ENCODE measurements at places on chromosomes 16 and 17.

DNA sequence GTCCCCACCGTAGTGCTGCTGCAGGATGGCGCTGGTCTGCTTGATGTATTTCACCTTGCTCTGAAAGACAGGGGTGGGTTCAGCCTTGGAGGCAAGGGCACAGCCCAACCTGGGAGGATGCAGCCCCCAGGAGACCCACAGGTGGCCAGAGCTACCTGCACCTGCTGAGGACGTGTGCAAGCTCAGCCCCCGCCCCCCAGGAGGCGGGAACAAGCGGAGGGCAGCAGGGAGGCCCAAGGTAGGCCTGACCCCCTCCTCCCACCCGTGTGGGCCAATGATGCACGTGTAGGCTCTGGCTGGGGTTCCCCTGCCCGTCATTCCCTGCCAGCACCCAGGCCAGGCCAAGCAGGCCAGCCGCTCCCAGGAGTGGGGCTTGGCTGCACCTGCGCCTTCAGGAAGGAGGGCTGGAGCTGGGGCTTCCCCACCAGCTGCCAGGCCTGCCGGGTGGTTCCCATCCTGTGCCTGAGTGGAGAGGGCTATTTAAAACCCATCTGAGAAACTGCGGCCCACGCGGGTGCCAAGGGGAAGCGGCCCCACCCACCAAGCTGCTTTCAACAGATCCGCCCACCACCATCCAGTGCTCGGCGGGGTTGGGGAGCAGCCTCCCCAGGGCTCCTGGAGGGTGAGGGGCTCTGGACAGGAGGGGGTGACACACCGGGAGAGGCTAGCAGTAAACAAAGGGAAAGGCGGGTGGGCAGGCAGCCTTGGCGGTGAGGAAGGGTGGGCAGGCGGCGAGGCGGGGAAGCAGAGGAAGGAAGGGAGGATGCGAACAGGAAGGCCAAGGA lies 3.8 kb downstream of the NTHL1 start:
- DNase-seq = no peak

GRCh38 chr17:64008830-64009229 lies 10.7 kb downstream of the PRR29 start:
- peak; percentile 11 for DNase-seq

DNA sequence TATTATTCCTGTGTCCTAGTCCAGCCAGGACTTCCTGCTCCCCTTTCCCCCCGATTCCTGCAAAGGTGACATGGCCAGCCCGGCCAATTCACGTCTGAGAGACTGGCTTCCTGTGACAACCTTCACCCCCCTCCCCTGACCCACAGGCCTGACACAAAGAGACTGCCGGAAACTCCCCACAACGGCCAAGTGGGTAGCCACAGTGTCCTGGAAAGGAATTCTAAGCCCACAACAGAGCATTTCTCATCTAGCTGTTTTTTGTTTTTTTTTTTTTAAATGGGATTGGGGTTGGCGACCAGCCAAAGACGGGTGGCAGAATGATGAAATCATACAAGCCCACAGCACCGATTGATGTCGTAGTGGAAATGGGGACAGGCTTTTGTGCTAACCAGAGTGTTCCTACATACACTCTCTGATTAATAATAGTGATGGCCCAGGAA lies 2.8 kb upstream of the XAF1 start:
- DNase-seq = peak; percentile 39

- DNase-seq = no peak
These were observed 631 bp downstream of the BIRC5 start for GRCh38 chr17:78214706-78215061.

DNA sequence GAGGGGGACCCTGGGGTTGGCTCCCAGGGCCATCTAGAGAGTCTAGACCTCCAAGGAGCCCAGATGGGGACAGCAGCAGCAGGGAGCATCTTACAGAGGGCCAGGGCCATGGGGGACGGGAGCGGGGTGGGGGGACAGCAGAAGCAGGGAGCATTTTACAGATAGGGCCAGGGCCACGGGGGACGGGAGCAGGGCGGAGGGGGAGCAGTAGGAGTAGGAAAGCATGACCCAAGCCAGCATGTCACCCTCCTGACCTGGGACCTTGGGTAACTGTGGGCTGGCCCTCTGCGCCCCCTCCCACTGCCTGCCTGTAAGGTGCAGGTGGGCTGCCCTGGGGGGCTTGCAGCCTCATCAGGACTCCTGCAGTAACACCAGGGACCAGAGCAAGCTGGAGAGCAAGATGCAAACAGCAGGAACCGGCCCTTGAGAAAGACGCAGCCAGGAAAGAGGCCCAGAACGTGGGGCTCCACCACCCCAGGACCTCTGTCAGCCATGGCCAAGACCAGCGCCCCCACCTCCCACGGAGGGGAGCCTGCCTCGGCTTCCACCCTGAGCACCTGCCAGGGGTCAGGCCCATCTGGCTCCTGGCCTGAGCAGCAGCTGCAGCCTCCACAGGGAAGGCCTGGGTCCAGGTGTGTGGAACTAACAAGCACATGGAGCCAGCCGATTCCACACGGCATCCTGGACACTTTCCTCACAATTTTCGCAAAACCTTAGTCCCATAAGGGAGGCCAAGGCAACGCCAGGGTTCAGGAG lies 2.4 kb downstream of the ZNF598 start:
- no peak for DNase-seq

- no peak for DNase-seq
These were observed 30.9 kb downstream of the LRRC36 start for GRCh38 chr16:67357561-67357960.

DNA sequence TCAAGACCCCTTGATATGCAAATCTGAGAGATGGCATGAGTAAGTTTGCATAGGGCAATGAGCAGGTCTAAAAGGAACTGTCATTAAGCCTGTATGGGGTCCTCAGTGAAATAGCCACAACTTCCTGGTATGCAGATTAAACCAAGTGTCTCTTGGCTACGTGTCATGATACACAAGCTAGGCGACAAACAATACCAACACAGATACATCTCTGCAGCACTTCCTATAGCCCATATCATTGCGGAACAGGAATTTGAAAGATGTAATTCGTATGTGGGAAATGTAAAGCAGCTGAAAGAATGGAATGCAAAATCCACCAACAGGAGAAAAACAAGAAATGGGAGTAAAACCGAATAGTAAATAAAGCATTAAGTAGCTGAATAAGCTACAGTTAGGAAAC lies 12.9 kb downstream of the PRSS22 start:
- DNase-seq = no peak

GRCh38 chr16:56580391-56581048 lies 8.8 kb upstream of the MT3 start:
- DNase-seq = no peak

- no peak for DNase-seq
These were observed 23.8 kb downstream of the PDILT start for GRCh38 chr16:20380782-20381181.

DNA sequence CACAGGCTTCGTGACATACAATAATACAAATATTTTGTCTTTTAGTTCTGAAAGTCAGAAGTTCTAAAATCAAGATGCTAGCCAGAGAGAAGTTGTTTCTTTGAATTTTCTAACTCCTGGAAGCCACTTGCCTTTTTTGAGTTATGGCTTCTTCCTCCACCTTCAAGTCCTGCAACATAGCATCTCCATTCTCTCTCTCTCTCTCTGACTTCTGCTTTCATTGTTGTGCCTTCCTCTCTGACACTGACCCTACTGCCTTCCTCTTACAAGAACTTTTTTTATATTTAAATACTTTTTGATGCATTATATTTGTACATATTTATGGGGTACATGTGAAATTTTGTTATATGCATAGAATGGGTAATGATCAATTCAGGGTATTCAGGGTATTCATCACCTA lies 205.9 kb downstream of the MAP2K6 start:
- no peak for DNase-seq

DNA sequence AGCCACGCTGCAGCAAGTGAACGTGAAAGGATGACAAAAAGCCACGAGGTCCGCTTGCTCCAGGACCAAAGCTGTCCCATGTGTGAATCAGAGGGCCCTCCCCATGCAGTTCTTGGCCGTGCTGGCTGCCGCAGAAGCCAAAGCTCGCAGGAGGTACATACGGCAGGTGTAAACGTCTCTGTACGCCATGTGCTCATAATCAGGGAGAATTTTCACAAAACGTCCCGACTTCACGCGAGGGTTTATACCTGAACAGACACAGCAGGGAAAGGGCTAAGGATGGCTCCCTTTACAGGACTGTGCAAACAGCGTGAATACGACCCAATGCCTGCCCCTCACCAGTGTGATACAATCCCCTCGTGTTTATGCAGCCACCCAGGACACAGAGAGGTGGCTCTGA lies 25.3 kb downstream of the FBXO31 start:
- DNase-seq = no peak

DNA sequence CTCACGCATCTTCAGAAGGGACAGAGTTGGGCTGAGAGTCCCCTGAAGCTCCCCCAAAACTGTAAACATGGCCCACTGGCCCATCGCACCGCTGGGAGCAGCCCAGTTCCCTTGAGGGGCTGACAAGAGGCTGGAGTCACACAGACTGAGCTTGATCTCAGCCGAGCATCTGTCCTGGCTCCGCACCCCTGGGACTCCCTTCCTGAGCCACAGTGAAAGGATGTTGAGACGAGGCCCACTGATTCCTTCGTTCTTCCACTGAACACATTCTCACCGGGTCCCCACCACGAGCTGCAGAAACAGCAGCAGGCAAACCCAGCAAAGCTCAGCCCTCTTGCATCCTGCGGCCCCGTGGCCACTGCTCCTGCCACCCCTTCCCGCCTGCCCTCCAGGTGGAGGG lies 145.9 kb upstream of the CIBAR2 start:
- DNase-seq = no peak

DNA sequence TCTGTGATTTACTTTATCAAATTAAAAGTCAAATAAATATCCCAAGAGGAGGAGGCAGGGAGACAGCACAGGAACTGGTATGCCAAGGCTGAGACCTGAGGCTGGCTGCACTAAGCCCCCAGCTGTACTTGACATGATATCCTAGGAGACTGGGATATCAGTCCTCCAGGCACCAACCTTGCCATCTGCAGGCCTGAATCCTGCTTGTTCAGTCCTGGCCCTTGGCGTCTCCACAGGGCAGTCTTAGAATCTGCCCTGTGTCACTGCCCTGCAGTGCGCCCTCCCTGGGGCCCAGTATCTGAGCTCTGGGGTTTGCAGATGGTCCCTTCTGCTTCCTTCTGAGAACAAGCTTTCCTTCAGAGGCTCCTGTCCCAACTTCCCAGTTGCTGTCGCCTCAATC lies 75.9 kb downstream of the HS3ST3A1 start:
- no peak for DNase-seq

DNA sequence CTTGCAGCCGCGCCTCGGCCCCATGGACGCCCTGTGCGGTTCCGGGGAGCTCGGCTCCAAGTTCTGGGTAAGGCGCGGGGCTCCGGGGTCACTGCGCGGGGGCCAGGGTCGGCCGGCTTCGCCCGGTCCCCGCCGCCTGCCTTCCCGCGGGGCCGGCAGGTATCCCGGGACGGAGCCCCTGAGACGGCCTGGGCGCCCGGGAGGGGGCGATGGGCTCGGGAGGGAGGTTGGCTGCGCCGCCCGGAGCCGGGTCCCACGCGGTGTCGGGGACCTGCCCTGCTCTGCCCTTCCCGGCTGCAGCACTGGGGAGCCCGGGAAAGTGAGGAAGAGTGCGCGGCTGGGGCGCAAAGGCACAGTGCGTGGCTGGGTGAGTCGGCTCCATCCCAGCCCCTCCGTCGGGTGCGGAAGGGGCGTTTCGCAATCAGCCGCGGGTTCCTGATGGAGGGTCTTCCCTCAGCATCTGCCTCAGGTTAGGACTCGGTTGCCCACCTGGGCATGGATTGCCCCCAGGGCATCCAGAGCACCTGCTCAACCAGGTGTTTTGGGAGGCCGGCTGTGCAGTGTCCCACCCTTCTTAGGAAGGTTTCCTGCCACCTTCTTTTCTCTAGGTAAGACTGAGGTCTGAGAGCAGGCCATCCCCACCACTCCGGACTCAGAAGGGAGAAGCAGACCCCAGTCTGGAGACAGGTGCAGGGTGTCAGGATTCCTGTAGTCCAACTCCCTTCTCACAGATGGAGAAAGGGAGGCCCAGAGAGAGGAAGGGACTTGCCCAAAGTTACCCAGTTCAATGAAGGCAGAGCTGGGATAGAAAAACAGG lies 442 bp downstream of the ABCC3 start:
- peak; percentile 18 for DNase-seq

GRCh38 chr17:55336426-55336825 lies 71.7 kb downstream of the HLF start:
- no peak for DNase-seq

DNA sequence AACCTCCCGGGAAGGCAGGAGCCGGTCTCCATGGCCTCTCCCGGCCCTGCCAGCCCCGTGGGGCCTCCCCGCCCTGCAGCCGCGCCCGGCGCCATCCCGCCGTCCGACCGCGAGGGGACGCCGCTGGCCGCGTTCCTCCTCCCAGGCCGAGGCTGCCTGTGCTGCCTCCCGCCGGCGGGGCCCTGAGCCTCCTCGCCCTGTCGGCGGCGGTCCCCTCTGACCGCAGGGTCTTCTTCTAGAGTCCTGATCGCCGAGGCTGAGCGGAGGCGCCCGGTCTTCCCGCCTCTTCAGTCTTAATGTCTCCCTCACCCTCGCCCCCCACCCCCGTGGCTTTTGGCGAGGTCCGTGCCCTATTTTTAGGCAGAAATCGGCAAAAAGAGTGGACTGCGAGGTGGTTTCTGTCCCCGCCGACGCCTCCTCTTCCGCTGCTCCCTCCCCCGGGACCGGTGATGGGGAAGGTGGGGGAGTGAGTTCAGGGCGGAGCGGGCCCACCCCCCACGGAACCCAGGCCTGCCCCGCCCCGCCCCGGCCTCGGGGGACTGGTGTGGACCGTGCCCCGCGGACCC lies 794 bp upstream of the CPNE7 start:
- DNase-seq = peak; percentile 77

DNA sequence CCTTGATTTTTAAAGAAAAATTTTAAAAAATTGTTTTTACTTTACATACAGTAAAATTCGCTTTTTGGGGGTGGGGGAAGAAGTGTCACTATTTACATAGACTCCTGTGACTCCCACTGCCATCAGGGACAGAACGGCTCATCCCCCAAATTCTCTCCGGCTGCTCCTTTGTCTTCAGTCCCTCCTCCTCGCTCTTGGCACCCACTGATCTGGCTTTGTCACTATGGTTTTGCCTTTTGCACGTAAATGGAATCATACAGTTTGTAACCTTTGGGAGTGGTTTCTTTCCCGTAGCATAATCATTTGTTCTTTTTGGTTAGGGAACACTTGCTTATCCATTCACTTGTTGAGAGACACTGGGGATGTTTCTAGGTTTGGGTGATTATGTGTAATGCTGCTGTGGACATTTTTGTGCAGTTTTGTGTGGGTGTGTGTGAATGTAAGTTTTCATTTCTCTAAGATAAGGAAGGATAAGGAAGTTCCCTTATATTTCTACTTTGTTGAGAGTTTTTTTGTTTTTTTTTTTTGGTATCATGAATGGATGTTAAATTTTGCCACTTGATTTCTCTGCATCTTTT lies 27.4 kb downstream of the RAB11FIP4 start:
- no peak for DNase-seq

- DNase-seq = no peak
These were observed 144.1 kb downstream of the RAB11FIP4 start for GRCh38 chr17:31535581-31535981.

- no peak for DNase-seq
These were observed 5.4 kb upstream of the CLDN9 start for GRCh38 chr16:3007059-3007956.

- DNase-seq = no peak
These were observed 183.8 kb upstream of the CHMP6 start for GRCh38 chr17:80807882-80808281.

GRCh38 chr17:20033415-20033814 lies 24.3 kb downstream of the SPECC1 start:
- no peak for DNase-seq

All from activated naive CD4-positive, alpha-beta T cell treated with anti-CD3 and anti-CD28 coated beads, Interleukin-2, amount 10 ng/mL, durations not matched to agents 7 days and 5 days (primary cell).